Pons (tissue), 1 donor: ENCODE measurements at places on chromosomes 13 and 19.
A peak's percentile ranks its signal among the peaks of the same experiment; 100 is the strongest.

DNA sequence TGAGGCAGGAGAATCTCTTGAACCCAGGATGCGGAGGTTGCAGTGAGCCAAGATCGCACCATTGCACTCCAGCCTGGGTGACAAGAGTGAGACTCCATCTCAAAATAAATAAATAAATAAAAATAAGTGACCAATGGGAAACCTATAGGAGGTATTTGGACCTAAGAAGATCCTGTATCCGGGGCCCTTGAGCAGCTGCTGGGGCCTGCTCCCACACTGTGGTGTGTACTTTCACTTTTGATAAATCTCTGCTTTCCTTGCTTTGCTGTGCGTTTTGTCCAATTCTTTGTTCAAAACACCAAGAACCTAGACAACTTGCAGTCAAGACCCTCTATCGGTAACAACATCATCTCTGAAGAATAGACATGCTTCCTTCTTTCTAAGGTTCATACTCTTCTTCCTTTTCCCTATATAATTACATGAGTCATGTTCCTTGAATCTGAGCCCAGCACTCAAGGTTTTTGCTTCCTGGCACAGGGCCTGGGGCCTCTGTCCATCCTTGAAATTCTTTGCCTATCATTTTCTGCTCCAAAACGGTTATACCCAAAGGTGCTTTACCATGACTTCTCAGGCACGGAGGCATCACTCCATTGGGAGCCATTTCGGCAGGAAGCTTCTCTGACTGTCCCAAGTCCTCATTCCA lies 14.2 kb upstream of the PNMA8C start:
- DNase-seq, result no peak

- DNase-seq, result no peak
These were observed 7.4 kb downstream of the SIGLEC8 start for GRCh38 chr19:51450730-51451307.

DNA sequence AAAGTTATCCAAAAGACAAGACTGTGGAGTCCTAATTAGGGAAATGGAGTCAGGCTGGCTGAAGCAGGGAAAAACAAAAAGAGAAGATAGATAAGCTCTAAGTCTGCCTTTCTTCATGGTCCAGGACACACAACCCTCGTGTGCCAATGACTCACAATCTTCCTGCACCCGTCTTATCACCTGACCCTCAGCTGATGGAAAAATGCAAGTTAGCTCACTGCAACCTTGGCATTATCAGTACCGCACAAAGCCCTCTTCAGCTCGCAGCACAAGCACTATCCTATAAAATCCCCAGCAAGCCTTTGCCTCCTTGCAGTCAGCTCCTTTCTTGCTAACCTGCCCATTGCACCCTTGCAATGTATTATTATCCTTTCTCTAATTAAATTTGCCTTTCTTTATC lies 4.3 kb downstream of the OR7A5 start:
- no peak for DNase-seq

DNA sequence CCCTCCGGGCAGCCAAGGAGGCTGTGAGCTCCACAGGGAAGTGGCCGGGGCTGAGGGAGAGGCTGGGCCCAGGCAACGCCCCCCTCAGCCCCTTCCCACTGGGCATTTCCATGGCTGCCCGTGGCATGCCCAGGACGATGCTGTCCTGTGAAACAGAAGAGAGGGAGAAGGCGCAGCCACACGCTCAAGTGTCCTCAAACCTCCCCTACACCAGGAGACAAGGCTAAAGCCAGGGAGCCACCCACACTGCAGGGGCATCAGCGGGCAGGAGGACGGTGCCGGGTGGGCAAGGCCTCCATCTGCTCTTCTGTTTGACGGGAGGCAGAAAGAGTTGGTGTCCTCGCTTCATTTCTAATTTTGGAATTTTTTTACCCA lies 14.2 kb upstream of the PROZ start:
- no peak for DNase-seq

DNA sequence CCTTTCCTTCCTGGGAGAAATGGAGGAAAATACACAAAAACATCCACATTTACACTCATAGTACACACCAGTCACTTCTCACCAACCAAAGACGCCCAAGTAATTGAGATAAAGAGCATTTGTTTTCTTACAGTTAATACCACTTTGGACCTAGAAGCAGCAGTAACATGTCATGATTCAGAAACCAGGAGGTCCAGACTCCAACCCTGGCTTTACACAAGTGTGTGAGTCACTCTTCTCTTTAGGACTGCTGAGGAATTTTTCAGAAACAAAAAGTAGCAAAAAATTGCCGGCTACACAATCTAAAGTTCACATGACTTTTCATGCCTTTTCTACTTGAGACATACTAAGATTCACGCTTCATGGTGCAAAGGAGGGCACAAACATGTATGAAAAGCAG lies 42.1 kb downstream of the TUBGCP3 start:
- no peak for DNase-seq

GRCh38 chr19:48149430-48149829 lies 20.7 kb downstream of the LIG1 start:
- no peak for DNase-seq

DNA sequence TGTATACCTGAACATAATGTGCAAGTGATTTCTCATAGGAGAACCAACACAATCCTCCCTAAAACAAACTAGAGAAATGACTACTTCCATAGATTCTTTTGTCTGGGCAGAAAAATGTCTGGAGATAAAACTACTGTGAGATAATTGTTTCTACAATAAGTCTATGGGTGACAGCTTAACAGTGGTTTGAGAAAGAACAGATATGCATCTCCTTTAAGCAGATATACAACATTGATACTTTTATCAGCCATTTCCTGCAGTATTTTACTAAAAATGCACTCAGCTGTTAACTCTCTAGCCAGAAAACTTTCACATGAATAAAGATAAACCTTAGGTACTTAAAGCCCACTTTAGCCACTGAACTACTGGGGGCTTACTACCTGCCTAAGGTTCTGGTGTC lies 1132.4 kb downstream of the EFNB2 start:
- DNase-seq, result no peak

DNA sequence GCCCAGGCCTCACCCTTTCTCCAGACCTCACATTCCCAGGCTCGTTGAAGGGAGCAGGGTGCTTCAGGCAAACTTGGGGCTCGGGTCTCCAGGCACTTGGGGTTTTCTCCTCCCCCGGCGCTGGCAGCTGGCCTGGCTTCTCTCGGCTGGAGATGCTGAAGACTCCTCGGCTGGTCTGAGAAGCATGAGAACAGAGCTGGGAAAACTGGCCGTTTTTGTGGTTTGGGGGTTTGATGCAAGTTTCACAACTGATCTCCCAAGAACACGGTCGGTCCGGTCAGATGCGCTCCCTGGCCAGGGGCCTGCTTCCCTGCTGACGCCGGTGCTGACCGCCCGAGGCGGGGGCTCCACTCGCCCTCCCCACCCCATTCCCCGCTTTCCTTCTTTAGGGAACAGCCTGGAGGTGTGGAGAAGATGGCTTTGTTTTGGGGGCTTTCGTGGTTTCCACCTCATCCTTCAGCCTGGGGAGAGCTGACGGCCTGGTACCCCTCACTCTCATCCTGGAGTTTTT lies 35.3 kb downstream of the CEBPA start:
- no peak for DNase-seq

DNA sequence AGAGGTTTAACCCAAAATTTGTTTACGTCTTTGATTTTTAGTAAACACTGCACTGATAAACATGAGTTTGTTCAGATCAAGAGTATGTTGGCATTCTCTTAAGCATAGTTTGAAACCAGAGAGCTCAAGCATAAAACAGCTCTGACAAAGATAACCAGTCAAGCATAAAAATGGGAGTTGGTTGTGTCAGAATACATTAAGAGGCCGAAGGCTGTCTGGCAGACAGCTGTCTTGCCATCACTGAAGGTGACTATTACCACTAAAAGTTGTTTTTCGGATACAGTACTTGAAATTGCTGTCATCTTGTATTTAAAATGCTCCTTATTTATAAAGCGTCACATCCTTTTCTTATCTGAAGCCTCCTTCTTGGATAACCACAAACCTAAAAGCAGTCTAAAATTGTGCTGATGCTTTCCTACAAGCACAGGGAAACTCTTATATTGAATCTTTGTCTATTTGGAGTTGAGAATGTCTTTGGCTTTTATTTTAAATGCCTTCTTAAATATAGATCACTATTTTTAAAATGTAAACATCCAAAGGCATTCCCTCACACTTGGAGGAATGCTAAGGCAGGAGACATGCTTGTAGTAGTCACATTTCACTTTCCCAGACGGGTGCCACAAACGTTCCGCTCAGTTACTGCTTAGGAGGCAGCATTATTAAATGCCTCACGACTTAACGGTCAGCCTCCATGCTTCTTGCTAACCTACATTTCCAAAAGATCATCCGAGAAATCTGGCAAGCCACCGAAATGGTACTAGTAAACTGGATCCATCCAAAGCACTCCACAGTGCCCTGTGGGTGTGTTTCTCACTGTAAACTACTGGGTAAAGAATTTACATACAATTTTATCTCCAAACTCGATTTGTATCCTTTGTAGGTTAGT lies 1.5 kb downstream of the SMAD9 start:
- peak; percentile 56 for DNase-seq

- DNase-seq, result no peak
These were observed 762.2 kb upstream of the PRR20A start for GRCh38 chr13:56378566-56378965.

- DNase-seq, result no peak
These were observed 800.5 kb upstream of the KLHL1 start for GRCh38 chr13:70908795-70909194.

DNA sequence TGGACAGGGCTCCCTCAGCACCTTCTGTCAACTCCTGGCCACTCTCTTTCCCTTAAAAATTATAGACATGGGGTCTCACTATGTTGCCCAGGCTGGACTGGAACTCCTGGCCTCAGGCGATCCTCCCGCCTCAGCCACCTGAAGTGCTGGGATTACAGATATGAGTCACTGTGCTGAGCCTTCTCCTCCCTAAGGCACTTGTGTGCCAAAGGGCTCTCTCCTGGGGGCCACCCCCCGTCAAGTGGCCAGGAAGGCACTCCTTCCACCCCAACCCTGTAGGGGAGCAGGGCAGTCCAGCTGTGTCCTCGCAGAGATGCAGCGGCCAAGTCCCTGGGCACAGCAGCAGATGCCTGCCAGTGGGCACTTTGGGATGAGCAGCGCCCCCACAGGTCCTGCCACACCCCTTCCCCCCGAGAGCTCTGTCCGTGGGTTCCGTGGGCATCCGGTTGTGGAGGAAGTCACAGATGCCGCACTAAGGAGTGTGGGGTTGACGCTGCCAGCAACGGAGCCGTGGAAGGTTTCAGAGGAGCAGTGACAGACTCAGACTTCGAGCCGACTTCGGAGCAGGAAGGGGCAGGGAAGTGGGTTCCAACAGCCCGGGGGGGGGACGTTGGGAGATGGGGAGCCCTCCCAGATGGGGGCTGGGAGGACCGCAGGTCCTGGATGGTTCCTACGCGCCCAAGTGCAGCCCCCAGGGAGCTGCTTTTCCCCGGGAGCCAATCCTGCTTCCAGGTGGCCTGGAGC lies 3.3 kb upstream of the UQCR11 start:
- no peak for DNase-seq

GRCh38 chr13:21061029-21061763 lies at the start of gene LATS2:
LATS2 (minus strand) TSS chr13:21061586; CDS start chr13:21046026, 15,560 bp downstream.
- peak; percentile 80 for DNase-seq

GRCh38 chr13:95703576-95703975 lies 26.6 kb downstream of the DNAJC3 start:
- no peak for DNase-seq

DNA sequence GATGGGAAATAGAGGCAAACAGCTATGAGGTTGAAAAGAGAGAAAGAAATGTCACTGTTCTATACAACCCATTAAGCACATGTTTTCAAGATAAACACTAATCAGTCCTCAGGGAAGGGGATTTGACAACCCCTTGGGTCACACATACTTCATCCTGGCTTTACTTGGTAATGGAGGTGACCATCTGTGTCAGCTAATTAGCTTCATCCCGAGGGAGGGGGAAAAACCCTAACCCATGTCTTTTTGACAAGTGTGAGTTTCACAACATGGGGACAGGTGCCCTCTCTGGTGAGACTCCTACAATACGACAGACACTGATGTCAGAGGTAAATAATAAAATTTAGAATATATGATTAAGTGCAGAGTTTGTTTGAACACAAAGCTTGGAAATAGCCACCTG lies 43.1 kb downstream of the ZNF611 start:
- DNase-seq, result no peak

- DNase-seq, result no peak
These were observed at the start of gene HMG20B for GRCh38 chr19:3572855-3573161. HMG20B (plus strand) TSS chr19:3572944; CDS start chr19:3573310, 366 bp downstream.

DNA sequence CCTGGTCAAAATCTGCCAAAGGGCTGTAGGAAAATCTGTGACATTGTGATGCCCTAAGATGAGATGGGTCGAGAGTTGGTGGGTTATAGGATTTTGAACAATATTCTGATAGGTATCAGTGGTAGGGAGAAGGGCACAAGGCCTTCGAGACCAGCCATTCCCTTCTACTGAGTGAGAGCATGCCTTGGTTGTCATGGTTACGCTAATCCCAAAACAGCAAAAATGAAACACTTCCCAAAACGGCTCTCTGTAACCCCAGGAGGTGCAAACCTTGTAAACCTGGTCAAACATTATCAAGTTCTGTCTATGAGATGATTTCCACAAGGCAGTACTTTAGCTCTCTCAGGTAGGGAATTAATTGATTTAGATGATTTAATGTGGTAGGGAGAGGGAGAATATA lies 158.7 kb upstream of the RNF113B start:
- no peak for DNase-seq

DNA sequence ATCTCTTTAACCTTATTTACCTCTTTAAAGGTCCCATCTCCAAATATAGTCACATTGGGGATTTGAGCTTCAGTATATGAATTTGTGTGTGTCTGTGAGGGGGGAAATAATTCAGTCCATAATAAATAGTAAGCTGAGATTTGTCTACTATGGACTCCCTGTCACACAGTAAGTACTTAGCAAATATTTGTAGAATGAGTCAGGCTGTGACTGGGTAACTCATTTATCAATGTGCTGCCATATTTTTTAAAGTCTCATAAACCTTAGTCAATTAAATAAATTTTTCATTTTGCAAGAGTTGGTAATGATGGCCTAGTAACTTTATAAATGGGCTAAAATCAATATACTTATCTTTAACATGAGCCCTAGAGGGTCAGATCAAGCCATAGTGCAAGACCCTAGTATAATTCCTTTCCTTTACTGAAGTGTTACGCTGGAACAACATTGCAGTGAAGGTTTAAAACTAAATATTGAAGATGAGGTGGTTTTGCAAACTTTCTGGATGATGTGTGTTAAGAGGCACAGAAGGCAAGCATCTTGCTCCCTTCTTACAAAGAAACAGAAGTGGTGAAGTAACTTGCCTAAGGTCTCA lies 305.1 kb downstream of the KCNRG start:
- no peak for DNase-seq
